ENCODE measurements at places on chromosomes 6 and 20. TPM values are rescaled to one million over a fixed set of nuclear protein-coding genes. Genes with fewer than 3 reads are reported as not detected.

DNA sequence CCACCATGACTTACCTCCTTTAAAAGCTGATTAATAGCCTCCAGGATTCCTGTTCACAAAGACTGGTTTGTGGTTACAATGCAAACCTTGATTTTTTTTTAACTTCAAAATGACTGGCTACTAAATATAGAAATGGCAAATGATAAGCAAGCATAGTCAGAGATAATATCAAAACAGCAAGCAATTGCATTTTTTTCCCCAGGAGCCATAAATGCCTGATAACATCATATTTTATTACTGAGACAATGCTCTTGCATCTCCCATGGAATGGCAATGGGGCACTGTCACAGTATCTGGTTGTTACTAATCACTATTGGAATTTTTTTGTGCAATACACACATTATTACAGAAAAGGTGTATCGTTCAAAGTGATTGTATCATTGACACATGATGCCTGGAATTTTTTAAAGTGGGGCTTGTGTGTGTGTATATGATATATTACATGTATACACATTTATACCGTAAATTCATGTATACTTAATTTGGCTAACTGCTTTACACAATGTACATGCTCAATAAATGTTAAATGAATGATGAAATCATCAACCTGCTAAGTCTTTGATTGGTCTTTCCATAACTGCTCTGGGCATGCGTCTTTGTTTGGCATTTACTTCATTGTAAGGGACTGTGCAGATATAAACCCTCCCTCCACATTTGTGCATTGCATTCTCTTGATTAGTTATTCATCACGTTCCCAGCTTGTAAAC lies 980 bp upstream of the SALL4 start:
- peaks cover 28% of the 10 kb centered on the region for H3K4me1 ChIP-seq
- DNase-seq = no peak
- no peak overlapping the region for H3K4me3 ChIP-seq
- no peaks in the 10 kb centered on the region for H3K36me3 ChIP-seq
- peaks cover 25% of the 10 kb centered on the region for H3K27me3 ChIP-seq

SFT2D1 gene
- 34.9 TPM for total RNA-seq

GRCh38 chr6:166675736-166676135 lies 48.7 kb upstream of the RPS6KA2 start:
- H3K4me3 ChIP-seq = no peak overlapping the region
- H3K4me1 ChIP-seq = peaks cover 16% of the 10 kb centered on the region
- H3K27me3 ChIP-seq = no peaks in the 10 kb centered on the region
- H3K27ac ChIP-seq = no peak overlapping the region

MYLK2 gene
- total RNA-seq = 0.65 TPM
